ENCODE measurements at places on chromosomes 12 and 14. TPM values are rescaled to one million over a fixed set of nuclear protein-coding genes. Genes with fewer than 3 reads are reported as not detected.

Gene APOLD1
- polyA plus RNA-seq = 9.0 TPM

GRCh38 chr12:26080911-26081310 is 43.9 kb downstream of the BHLHE41 start:
- no peak for DNase-seq

- DNase-seq = no peak
Measured at GRCh38 chr12:1859643-1860042, 39.3 kb downstream of the LRTM2 start.

- no peak for DNase-seq
Measured at GRCh38 chr12:113762155-113762881, 203.8 kb downstream of the RBM19 start.

Gene NOS1
- polyA plus RNA-seq = 0.78 TPM

DNA sequence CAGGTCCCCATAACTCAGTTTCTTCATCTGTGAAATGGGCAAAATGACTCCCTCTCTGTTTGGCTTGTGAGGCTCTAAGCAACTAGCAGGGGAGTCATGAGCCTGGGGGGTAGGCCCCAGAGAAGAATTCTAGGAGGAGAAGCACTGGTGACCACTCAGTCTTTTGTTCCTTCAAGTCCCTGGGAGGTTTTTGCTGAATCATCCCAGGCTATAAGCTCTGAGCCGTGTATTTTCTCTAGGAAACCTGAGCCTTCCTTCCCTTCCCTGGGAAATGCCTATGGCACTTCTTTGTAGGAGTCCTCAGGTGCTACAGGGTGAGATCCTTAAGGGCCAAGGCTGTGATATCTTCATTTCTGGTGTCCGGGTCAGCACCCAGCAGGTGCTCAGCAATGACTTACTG is 4.5 kb downstream of the RPH3A start:
- no peak for DNase-seq

- no peak for DNase-seq
Measured at GRCh38 chr14:90971687-90972086, 88.8 kb downstream of the RPS6KA5 start.
